Activated T-helper 2 cell treated with anti-CD3 and anti-CD28 coated beads, Interferon-gamma antibody, Interleukin-2, Interleukin-4, amounts not matched to agents 10 μg/mL and 5 μg/mL and 100 μg/mL, durations not matched to agents 14 hours and 24 hours and 36 hours (primary cell): ENCODE measurements at places on chromosomes 5 and 9. TPM values are rescaled to one million over a fixed set of nuclear protein-coding genes. Genes with fewer than 3 reads are reported as not detected.

Gene ACER2
- 1.0 and 1.3 TPM in 2 replicates for total RNA-seq

Gene PPP3R2
- not detected in 2 replicates for total RNA-seq

Gene SEMA6A
- total RNA-seq = 0.67 TPM in 1 of 2 replicates, not detected in the other

Gene SPATA31A3
- total RNA-seq = not detected in 2 replicates

Gene NUTM2G
- not detected in 2 replicates for total RNA-seq
